ENCODE measurements at places on chromosomes 7 and 10.

DNA sequence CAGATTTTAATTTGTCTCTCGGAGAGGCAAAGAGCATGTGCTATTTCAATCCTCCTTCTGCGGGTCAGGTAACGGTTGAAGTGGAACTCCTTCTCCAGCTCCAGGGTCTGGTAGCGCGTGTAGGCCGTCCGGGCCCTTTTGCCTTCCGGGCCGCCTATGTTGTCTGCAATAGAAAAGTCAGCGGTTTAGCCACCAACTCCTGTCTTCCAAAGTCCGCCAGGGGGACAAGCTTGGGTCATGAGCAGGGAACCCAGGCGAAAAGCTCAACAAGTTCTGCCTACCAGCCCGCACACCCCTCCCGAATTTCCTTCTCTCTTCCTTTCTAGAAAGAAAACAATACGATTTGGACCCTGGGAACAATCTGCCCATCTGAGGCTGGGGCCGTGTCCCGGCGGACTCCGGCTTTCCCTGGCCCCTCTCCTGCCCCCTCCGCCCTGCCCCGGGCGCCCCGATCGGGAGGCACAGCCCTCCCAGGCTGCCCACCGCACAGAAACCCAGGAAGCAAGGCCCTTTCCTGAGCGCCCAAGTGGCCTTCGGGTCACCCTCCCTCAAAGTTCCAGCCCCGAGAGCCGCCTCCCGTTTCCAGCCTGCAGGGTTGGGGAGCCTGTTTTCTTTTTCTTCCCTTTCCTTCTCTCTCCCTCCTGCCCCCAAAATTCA, 1.4 kb downstream of the HOXA5 start:
- DNase-seq, result no peak

GRCh38 chr10:103851261-103851660, 4.1 kb downstream of the SH3PXD2A start:
- no peak for DNase-seq

- DNase-seq, result no peak
Observed at GRCh38 chr10:70051848-70052247, 798 bp upstream of the MACROH2A2 start.

DNA sequence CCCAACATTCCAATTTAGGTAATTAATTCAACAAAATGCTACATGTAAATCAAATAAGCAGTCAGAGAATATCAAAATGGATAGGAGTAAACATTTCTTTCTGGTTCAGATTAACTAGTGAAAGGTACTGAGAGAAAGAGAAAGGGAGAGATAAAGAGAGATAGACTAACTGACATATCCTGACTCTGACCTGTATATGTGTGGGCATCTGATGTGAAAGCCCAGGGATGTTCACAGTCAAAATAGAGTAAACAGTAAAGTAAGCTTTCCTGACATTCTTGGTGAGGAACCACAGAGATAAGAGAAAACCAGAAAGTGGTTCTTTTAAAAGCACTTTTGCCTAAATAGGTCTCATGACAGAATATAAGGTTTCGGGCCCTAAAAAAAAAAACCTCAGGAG, 37.5 kb upstream of the ANK3 start:
- DNase-seq, result no peak

GRCh38 chr10:70459774-70460490, 18.5 kb upstream of the NODAL start:
- DNase-seq, result no peak

DNA sequence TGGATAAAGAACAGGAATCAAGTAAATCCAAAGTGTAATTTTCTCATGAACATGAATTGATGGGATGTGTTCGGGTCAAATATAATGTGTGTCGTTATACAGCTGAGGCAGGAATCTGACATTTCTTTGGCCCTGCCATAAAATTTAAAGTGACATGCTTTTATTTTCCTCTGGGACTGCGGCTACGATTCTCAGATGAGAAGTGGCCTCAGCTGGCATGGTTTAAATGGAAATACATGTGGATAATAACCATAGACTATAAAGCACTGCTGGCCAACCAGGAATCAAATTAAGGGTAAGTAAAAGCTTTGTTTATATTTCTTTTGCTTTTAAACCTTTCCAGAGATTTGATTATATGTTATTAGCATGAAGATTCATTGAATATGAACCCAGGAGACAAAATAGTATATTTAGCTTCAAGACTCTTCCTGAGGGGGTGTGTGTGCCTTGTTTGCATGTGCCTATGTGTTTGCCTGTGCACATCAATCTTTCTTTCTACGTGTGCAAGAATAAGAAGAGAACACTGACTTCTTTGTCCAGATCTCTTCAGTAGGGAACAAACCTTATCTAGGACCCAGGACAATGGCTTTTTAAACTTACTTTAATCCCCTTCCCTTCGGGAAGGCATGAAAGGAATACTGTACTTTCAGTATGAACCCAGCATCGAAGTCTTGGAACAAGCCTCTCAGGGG, 629.0 kb upstream of the PFKP start:
- DNase-seq, result no peak

GRCh38 chr10:32952094-32952493, 5.9 kb downstream of the ITGB1 start:
- DNase-seq, result no peak

- no peak for DNase-seq
Observed at GRCh38 chr10:77680811-77681210, 43.2 kb upstream of the KCNMA1 start.

DNA sequence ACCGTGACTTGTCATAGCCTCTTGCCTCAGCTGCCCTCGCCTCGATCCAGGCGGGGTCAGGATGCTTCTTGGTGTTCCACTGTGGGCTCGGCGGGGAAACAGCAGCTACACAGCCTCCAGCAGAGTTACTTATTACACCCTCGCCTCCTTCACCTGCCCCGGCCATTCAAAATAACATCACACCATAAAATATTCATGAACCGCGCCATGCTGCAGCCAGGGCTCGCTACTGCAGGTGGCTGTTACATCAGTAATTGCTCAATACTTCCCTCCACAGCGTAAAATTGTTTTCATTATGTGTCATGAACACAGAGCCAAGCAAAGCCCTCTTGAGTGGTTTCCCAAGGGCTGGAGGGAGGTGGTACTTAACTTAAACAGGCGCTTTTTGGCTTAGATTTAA, 241.5 kb upstream of the SP8 start:
- peak; percentile 90 for DNase-seq

DNA sequence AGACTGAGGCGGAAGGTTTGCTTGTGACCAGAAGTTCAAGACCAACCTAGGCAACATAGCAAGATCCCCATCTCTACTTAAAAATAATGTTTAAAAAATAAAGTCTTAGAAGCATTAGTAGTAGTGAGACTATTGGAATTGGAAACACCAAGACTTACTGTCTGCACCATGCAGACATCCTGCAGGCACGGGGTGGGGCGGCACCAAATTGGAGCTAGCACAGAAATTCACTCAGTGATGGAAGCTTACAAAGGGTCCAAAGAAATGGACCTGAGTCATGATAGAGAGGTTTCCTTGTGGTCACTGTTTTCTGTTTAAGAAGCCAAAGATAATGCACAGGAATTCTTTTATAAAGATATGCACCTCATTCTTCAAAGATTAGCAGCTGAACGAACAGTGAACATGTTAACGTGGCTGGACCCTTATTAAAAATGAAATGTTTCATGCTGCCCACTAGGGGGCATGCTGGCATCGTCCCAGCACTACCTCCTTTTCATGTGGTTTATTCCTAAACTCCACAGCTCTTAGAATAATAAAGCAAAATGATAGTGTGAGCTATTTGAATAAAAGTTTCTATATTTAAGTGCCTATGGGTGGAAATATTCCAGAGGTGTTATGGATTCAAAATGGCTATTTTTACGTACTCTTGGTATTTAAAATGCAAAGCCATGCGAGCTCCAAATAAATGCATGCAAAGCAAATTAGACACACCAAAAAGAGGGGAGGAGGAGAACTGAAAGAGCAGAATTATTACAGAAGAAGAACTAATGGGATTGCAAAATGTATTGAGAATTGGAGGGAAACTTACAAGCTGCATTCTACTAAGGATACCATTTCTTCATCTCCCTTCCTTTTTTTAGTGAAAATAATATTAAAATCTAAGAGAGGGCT, 28.6 kb downstream of the PDSS1 start:
- DNase-seq, result no peak

DNA sequence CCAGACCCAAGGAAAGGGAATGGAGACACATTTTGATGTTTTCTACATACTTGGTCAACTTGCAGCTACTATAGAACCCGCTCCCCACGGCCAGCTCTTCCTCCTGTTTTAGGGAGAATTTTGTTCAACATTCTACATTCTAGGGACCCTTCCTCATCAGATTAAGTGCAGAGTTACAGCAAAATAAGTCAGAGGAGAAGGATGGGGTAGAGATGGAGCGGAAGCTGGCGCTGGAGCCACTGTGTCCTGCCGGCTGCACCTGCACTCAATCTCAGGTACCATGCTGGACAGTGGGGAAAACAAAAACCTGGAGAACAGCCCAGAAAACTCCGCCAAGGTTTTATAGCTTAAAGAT, 79.4 kb upstream of the EN2 start:
- no peak for DNase-seq

- no peak for DNase-seq
Observed at GRCh38 chr10:86090807-86091206, 275.8 kb downstream of the GRID1 start.

- no peak for DNase-seq
Observed at GRCh38 chr10:28730031-28730778, 52.9 kb downstream of the BAMBI start.

DNA sequence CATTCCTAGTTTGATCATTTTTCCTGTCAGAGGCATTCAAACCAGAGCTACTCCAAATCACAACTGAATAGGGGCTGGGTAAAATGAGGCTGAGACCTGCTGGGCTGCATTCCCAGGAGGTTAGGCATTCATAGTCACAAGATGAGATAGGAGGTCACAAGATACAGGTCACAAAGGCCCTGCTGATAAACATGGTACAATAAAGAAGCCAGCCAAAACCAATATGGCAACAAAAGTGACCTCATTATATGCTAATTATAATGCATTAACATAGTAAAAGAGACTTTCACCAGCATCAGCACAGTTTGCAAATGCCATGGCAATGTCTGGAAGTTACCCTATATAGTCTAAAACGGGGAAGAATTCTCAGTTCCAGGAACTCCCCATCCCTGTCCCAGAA, 37.3 kb downstream of the TWIST1 start:
- DNase-seq, result no peak

DNA sequence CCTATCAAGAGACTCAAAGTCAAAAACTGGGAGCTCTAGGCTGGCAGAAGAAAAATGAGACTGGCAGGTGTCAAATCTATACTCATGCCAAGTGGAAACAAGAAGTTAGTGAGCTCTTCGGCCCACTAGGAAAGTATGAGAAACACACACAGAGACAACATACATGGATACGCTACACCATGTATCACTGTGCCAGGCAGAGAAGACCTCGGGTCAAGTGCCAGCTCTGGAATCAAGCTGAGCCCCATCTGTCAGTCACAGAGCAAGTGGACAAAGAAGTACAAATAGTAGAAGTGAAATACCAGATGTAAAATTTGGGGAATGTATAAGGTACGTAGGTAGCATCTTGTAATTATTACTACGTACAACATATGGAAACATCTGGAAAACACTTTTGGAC, 62.4 kb downstream of the FAM13C start:
- DNase-seq, result no peak

DNA sequence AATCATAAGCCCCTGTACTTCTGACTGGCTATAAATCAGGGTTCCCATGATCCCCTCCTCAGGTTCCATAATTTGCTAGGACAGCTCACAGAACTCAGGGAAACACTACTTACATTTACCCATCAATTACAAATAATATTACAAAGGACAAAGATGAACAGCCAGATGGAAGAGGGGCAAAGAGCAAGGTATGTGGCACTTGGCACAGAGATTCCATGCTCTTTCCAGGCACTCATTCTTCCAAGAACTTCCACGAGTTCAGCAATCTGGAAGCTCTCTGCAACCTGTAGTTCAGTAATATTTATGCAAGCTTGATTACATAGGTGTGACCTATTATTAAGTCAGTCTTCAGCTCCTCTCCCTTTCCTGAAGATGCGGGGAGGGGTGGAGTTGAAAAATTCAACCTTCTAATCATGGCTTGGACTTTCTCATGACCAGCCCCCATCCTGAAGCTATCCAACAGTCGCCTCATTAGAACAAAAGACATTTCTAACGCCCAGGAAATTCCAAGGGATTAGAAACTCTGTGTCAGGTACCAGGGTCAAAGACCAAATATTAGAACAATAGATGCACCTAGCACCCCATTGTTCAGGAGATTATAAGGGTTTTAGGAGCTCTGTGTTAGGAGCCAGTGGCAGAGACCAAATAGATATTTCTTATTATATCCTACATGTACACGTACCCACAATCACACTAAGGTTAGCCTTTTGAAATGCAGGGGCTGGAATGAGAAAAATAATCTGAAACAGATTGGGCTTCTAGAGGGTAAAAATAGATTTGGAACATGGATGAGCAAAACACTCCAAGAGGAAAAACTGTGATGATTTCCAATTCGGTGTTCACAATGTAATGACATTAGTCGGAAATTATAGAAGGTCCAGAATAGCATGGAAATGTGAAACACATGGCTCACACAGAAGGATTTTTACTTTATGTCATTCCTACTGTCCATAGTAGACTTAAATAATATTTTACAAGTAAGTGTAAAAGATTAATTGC, 7.0 kb downstream of the ANKMY2 start:
- DNase-seq, result no peak

DNA sequence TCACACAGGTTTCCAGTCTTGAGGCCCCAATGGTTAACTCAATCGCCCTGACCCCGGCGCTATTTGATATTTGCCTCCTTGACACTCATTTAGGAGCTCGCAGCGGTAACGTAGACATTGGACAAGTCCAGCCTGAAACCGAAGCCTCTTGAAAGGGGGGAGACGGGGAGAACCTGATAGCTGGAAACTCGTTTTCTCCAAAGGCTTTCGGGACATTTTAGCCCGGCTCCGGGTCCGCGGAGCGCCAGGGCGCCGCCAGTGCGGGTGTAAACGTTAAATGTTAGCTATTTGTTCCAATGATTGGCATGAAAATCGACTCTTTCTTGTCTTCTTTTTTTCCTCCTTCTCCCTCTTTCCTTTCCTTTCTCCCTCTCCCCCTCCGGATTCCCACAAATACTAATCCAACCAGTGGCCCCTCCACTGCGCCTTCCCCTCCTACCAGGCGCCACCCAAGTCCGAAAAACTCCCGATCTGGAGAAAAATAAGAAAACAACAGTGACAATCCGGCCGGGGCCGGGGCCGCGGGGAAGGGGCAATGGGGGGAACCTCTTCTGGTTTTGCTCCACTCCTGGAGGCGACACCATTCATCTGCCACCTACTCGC, 17.2 kb upstream of the GATA3 start:
- no peak for DNase-seq

- no peak for DNase-seq
Observed at GRCh38 chr10:132162021-132162531, 24.7 kb upstream of the DPYSL4 start.
